ENCODE measurements at places on chromosomes 16 and 17. TPM values are rescaled to one million over a fixed set of nuclear protein-coding genes. Genes with fewer than 3 reads are reported as not detected.

The ITGA2B gene
- 0.31 TPM for total RNA-seq

The MFSD6L gene
- total RNA-seq: 0.12 TPM

The KRT36 gene
- total RNA-seq: not detected

The SDF2 gene
- total RNA-seq: 71.2 TPM

The RHBDL3 gene
- 1.1 TPM for total RNA-seq

The RAB40B gene
- 17.5 TPM for total RNA-seq

The HBZ gene
- total RNA-seq: not detected

The CDH13 gene
- total RNA-seq: 23.0 TPM

The ZNF652 gene
- 26.8 TPM for total RNA-seq

The TSPAN10 gene
- total RNA-seq: 3.2 TPM

The TOX3 gene
- total RNA-seq: 1.9 TPM

The NTN3 gene
- 1.3 TPM for total RNA-seq

The TEKT1 gene
- total RNA-seq: not detected

The TMC8 gene
- total RNA-seq: 0.38 TPM

The KRT32 gene
- not detected for total RNA-seq

The CPHXL2 gene
- total RNA-seq: not detected

The CMTM1 gene
- total RNA-seq: 6.4 TPM

The PRAC1 gene
- total RNA-seq: not detected

The CDK5R1 gene
- 7.6 TPM for total RNA-seq

The CLEC18C gene
- 1.4 TPM for total RNA-seq

The SLC52A1 gene
- not detected for total RNA-seq

The HID1 gene
- 2.6 TPM for total RNA-seq

The KRTAP4-5 gene
- total RNA-seq: not detected

The C16orf54 gene
- not detected for total RNA-seq

The SPIRE2 gene
- total RNA-seq: 2.6 TPM

The TBC1D3 gene
- not detected for total RNA-seq

The CCL7 gene
- total RNA-seq: not detected

The NECAB2 gene
- total RNA-seq: 1.1 TPM

The CD7 gene
- total RNA-seq: 0.24 TPM

The KRTAP4-1 gene
- not detected for total RNA-seq

The TNRC6A gene
- 51.1 TPM for total RNA-seq

The NEUROD2 gene
- total RNA-seq: not detected

The RAB26 gene
- total RNA-seq: 1.2 TPM

The CXCL16 gene
- total RNA-seq: 3.2 TPM

The P2RX1 gene
- total RNA-seq: not detected

The FOXL1 gene
- 8.1 TPM for total RNA-seq

The RARA gene
- total RNA-seq: 38.8 TPM

The C16orf92 gene
- total RNA-seq: not detected

The TMEM98 gene
- 59.6 TPM for total RNA-seq

The TM4SF5 gene
- total RNA-seq: not detected

The CD300LG gene
- total RNA-seq: not detected

The CLEC10A gene
- total RNA-seq: not detected

The CD68 gene
- 4.4 TPM for total RNA-seq

The TNFRSF13B gene
- total RNA-seq: not detected

The SHISA9 gene
- 73.0 TPM for total RNA-seq

The HBA2 gene
- 1.4 TPM for total RNA-seq

The MIEN1 gene
- total RNA-seq: 41.3 TPM

The SEPTIN12 gene
- total RNA-seq: 4.4 TPM

The HAPSTR1 gene
- 97.7 TPM for total RNA-seq

The KRTAP2-2 gene
- total RNA-seq: not detected

The RHOT2 gene
- 93.2 TPM for total RNA-seq

The HEXD gene
- 11.1 TPM for total RNA-seq

The HAS3 gene
- total RNA-seq: 1.7 TPM

The CCL17 gene
- not detected for total RNA-seq

The NLGN2 gene
- 77.3 TPM for total RNA-seq

The APOBR gene
- total RNA-seq: not detected

The MOSMO gene
- total RNA-seq: 11.5 TPM

The SHMT1 gene
- total RNA-seq: 6.4 TPM

The SMCR8 gene
- 20.3 TPM for total RNA-seq

The SDR42E2 gene
- total RNA-seq: not detected

All from astrocyte (in vitro differentiated cells and primary cell).